ENCODE measurements at places on chromosomes 11 and 22.

DNA sequence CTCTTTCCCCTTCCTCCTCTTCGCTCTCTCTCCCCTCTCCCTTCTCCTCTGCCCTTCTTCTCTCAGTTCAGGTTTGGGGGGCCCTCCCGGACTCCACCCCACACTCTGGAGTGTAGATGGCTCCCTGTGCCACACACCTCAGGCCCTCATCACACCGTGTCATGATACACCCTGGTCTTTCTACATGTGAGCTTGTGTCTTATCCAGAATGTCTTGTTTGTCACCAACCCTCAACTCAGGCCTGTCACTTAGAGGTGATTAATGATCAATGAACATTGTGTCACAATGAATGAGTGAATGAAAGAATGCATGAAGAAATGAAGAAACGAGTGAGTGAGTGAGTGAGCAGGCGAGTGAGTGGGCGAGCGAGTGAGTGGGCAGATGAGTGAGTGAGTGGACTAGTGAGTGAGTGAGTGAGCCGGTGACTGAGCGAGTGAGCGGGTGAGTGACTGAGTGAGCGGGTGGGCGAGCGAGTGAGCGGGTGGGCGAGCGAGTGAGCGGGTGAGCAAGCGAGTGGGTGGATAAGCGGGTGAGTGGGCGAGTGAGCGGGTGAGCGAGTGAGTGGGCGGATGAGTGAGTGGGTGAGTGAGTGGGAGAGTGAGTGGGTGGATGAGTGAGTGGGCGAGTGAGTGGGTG, 33.8 kb downstream of the CAPN1 start:
- DNase-seq: no peak

- DNase-seq: no peak
Observed at GRCh38 chr11:46711303-46711702, 7.7 kb upstream of the F2 start.

GRCh38 chr11:43582024-43582862, 98.3 kb upstream of the HSD17B12 start:
- no peak for DNase-seq

DNA sequence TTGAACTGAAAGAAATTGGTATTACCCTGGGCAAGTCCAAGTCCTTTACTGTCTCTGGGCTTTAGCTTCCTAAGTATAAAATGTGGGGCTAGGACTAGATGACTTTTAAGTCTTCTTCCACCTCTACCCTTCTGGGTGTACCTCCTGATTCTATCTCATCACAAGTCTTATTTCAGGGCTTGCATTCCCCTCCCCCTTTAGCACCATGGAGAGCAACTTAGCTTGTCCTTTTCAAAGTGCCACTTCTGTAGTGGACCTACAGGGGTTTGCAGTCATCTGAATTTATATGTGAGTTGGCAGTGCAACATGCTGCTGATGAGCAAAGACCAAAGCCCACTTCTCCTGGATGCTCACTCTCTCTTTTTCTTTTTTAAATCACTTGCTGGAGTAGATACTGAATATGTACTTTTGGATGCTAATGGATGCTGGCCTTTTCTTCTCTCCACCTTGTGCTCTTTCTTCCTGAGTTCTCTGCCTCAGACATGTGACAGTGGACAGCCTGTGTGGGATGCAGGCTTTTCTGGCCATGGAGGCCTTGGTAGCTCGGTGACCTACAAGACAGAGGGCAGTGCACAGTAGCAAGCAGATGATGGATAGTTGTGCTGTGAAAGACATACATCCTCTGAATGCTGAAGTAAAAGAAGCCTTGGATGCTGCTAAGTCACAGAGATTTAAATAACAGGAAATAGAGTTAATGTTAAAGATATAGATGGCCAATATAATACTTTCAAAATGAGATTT, 185.0 kb downstream of the NELL1 start:
- no peak for DNase-seq

DNA sequence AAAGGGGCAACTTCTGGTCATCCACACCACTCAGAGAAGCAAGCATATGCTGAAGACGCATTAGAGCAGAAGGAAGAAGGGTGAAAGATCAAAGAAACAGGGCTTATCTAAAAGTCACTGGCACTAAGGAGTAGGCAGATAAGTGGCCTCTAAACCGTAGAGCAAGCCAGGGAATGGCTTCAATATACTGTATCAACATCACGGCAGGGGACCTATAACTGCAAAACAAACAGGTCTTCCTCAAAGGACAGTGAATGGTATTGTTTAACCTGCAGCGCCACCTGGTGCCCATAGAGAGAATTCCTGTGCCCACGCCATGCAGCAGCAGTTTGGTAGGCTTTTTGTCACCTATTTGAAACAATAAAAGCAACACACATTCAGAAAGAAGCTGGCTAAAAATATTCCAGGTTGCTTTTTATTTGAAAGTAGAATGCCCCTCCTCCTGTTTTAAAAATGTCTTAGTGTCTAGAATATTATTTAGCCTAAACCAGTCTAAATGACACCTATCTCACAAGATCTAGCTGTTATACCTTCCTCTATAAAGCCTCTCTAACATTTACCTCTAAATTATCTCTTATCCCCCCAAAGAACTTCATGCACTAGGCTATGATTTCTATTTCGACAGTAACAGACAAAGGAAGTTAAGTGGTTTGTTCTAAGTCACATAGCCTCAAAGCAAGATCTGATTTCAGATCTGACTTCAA, 21.8 kb downstream of the SNX19 start:
- DNase-seq: peak; percentile 60

DNA sequence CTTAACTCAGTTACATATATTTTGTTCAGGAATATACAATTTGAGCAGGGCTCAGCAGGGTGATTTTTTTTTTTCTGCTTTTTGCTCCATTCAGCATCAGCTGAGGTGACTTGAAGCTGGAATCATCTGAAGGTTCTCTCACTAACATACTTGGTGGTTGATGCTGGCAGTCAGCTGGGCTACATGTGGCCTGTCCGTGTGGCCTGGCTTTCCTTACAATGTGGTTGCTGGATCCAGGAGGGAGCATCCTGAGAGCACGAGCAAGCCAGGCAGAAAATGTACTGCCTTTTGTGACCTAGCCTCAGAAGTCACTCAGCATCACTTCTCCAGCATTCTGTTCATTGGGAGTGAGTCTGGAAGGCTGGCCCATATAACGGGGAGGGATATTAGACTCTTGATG, 151.6 kb upstream of the E2F8 start:
- DNase-seq: no peak

DNA sequence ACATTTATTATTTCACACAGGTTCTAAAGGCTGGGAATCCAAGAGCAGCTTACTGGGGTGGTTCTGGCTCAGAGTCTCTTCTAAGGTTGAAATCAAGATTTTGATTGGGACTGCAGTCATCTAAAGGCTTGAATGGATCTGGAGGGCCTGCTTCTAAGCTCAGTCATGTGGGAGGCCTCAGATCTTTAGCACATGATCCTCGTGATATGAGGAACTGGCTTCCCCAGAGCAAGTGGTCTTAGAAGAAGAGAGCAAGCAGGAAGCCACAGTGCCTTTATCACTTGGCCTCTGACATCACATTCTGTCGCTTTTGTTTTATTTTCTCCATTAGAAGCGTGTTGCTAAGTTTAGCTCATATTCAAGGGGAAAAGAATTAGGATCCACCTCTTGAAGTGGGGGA, 88.9 kb downstream of the ARFGAP2 start:
- no peak for DNase-seq

GRCh38 chr11:1200611-1201191, 22.2 kb upstream of the MUC5B start:
- no peak for DNase-seq

DNA sequence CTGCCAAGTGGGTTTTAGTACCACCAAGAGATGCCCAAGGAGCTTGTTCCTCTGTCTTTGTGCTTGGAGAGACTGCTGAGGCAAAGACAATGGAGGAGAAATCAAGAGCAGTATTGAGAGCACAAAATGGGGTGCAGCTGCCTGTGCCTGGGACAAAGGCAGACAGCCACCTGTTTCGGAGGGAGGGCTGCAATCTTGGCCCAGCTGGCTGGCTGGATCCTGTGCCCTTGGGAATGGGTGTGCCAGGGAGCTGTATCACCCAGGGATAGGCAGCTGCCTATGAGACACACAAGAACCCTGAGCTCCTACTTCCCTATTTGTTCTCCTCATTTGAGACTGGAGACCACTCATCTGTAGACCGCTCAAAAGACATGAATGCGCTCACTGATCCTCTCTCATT, 23.3 kb upstream of the CHRM4 start:
- no peak for DNase-seq

Data from SW480 (cell line).